Putamen (tissue), 1 donor: ENCODE measurements at places on chromosomes 2 and 18.
A peak's percentile ranks its signal among the peaks of the same experiment; 100 is the strongest.

DNA sequence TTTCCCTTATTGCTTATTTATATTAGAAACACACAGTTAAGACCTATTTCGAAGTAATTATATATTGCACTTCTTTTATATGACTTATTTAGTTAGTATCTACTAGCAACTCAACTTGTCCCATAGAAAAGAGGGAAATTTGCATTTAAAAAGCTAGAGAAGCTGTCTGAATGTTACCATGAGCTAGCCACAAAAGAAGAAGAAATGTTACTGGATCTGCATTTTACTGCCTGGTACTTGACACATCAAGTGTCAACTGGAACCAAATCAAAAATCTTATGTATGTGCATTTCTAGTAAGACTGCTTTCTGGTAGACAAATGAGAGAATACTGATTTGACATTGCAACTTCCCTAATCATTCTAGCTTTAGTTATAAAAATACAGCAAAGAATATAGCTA is 424.6 kb upstream of the VRK2 start:
- DNase-seq: no peak

DNA sequence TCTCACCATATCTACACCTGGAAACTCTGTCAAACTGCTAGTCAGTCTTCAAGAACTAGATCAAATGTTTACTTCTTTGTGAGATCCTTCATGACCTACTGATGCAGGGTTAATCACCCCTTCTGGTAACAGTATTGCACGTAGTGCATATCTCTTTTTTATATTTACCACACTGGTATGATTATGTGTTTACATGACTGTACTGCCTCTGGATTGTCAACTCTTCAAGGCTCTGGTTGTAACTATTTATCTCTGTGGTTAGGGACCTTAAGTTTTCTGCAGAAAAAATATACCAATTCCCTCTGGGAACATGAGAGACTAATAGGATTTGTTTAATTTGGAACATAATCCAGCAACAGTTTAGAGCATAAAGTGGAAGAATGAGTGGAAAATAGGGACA is 135.5 kb downstream of the PDE1A start:
- no peak for DNase-seq

GRCh38 chr2:127278959-127279358 is 15.0 kb downstream of the ERCC3 start:
- no peak for DNase-seq

DNA sequence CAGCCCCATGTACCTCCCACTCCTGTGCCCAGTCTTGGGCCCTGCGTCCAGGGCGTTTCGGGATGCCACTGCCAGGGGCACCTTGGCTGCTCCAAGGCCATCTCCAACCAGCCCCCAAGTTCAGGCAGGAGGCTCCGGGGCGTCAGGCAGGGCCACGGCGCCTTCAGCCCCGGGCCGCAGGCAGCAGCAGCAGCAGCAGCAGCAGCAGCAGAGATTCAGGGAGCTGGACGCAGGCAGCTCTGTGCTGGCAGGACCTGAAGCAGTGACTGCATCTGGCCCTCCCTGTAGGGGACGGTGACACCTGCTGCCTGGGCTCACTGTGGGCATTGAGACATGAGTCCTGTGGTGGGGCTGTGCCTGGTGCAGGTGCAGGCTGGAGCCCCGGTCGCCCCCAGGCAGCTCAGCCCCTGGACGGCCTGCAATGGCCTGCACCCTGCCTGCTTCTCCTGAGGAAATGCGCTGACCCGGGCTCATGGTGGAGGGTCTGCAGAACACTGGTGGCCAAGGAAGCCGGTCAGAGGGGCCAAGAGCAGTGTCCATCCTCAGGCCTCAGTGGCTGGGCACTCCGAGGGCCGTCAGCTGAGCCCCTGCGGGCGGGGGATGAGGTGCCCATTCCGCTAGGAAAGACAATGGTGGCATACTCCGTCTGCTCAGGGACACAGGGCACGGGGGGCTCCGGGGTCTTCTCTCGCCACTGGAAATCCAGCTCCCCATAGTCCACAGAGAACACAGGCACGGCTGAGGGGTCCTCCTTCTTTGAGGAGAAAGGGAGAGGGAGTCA is 8.0 kb downstream of the PDCD1 start:
- DNase-seq: no peak

GRCh38 chr2:196719110-196719872 is 79.8 kb downstream of the CCDC150 start:
- no peak for DNase-seq

DNA sequence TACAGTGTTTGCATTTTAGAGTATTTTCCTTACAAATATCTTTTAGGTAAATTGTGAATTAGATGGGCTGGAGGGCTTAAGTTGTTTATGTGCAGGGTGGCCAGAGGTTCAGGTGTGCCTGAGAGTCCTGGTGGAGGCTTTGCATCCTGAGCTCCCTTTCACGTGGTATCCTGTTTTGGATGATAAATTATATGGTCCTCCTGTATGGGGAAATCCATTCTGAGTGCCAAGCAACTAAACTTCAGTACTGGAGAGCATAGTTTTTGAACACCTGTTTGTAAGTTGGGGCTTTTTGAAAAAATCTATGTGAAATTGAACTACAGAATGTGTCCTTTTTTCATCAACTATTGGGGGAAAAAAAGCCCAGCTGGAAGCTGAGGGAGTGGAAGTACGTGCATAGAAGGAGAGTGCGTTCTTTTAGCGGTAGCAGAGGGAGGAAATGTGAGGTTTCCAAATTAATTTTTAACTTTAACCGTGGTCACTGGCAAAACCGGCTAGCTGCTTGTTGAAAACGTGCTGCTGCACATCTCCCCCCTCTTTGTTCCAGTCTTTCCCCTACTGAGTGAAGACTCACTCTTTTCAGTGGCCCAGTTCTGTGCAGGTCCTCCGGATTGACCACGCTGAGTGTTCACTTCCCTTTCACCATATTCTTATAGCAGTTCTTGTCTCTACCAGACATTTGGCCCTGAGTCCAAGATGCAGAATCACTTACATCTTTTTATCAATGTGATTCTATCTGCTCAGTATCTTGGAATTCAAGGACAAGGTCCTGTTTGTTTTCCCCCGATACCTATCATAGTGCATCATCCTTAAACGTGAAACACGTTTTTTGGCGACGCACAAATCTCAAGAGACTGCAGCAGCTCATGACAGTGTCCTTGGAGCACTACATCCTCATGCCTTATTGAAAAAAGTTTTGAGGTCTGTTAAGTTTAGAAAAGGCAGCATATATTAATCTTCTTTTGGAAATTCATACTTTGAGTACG is 15.3 kb downstream of the CNOT11 start:
- DNase-seq: no peak

- DNase-seq: no peak
Measured at GRCh38 chr18:12990641-12990966, 558 bp upstream of the CEP192 start.

DNA sequence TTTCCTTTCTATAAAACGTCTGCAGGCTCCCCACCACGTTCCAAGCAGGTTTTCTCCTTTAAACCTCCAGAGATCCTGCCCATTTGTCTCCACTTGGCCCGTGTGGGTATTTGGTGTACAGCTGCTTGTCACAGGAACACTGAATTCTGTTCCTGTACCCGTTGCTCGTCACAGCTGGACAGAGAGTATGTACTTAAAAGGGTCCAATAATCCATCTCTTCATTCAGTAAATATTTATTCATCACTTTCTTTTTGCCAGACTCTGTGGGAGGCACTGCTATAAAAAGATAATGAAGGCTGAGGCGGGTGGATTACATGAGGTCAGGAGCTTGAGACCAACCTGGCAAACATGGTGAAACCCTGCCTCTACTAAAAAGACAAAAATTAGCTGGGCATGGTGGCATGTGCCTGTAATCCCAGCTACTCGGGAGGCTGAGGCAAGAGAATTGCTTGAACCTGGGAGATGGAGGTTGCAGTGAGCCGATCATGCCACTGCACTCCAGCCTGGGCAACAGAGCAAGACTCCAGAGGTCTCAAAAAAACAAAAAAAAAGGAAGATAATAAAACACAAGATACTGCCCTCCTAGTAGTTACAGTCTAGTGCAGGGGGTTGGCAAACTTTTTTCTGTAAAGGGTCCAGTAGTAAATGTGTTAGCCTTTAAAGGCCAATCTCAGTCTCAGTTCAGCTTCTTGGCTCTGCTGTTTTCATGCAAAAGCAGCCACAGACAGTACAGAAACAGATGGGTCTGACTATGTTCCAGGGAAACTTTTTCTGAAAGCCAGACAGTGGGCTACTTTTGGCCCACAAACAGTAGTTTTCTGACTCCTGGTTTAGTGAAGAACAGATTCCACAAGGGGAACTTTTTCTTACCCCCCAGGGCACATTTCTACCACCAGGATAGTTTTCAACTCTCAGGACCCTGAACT is 309.9 kb upstream of the RAB12 start:
- DNase-seq: no peak

- no peak for DNase-seq
Measured at GRCh38 chr2:1227274-1227900, 185.9 kb upstream of the TPO start.

- peak; percentile 63 for DNase-seq
Measured at GRCh38 chr18:66749030-66749429, 145.1 kb upstream of the CDH19 start.

- no peak for DNase-seq
Measured at GRCh38 chr18:76491776-76492668, 3.0 kb downstream of the ZNF516 start.

- DNase-seq: no peak
Measured at GRCh38 chr18:64219517-64219916, 70.6 kb upstream of the LINC00305 start.

DNA sequence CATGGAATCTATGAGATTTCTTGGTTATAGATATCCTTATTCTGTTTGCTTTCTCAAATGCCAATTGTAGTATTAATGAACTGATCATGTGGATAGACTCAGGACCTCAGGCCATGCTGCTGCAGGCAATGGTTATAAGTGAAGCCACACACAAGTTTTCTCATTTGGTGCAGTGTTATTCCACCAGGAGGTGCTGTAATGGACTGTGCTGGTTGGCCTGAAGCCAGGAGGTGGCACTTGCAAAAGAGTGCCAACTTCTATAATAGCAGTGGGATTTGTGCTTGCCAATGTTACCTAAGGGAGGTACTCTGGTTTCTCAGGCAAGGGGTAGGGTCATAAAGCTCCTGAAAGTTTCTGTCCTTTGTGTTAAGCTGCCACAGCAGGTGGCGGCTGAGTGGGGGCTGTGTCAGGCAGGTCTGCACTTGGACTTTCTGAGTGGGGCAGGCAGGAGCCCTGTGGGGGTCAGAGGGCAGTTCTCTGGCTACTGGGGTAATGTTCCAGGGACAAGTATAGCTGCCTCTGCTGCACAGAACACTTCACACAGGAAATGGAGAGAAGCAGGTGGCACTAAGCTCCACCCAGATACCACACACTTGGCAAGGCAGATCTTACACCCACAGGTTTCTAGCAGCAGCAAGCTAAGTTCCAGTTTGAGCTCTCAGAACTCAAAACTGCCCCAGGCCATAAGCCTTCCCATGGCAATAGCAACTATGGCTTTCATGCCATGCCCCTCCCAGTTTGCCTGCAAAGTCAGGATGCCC is 352.6 kb upstream of the CWC22 start:
- no peak for DNase-seq
